ENCODE measurements at places on chromosomes 12 and 14. TPM values are rescaled to one million over a fixed set of nuclear protein-coding genes. Genes with fewer than 3 reads are reported as not detected.

Gene PMCH
- not detected for total RNA-seq

- no peaks in the 10 kb centered on the region for H3K36me3 ChIP-seq
- H3K27me3 ChIP-seq = no peaks in the 10 kb centered on the region
- H3K4me1 ChIP-seq = peaks cover 25% of the 10 kb centered on the region
- no peak overlapping the region for H3K27ac ChIP-seq
- no peak for DNase-seq
Observed at GRCh38 chr12:104583301-104583700, 126.6 kb downstream of the CHST11 start.

Gene CLEC9A
- total RNA-seq = not detected

GRCh38 chr12:2390133-2390532, 337.3 kb downstream of the CACNA1C start:
- no peak overlapping the region for H3K4me3 ChIP-seq
- no peak overlapping the region for H3K27ac ChIP-seq
- peaks cover 4% of the 10 kb centered on the region for H3K36me3 ChIP-seq
- DNase-seq = no peak

DNA sequence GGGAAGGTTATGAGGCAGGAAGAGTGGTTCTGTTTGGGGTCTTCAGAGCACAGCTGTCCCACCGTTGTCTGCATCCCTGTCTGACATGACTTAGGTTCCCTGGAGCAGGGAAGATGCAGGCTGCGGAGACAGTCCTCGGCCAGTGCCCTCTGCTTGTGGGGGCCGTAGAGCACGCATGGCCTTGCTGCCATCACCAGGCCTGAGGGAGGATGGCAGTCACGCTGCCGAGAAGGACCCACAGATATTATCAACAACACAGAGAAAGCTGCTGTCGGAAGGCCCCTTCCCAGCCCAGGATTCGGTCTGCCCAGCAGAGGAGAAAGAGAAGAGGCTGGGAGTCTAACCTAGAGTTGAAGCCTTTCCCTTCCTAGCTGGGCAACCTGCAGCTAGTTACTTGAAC, 35.0 kb downstream of the ERH start:
- H3K27me3 ChIP-seq = peaks cover 6% of the 10 kb centered on the region
- H3K36me3 ChIP-seq = peaks cover 4% of the 10 kb centered on the region
- no peaks in the 10 kb centered on the region for H3K4me1 ChIP-seq
- H3K27ac ChIP-seq = no peak overlapping the region
- H3K4me3 ChIP-seq = no peak overlapping the region

Gene SPX
- 9.4 TPM for total RNA-seq

- H3K27me3 ChIP-seq = peaks cover 3% of the 10 kb centered on the region
- no peaks in the 10 kb centered on the region for H3K4me1 ChIP-seq
- DNase-seq = no peak
Observed at GRCh38 chr12:102394200-102394599, 86.2 kb downstream of the IGF1 start.

All from osteocyte (in vitro differentiated cells).